Hematopoietic multipotent progenitor cell treated with erythropoietin and hydrocortisone succinate and interleukin-3 and kit ligand, for 4 days (in vitro differentiated cells): ENCODE measurements at places on chromosomes 6 and 20.

GRCh38 chr20:60787276-60787675, 464.8 kb upstream of the CDH4 start:
- no peak for DNase-seq

- DNase-seq: no peak
These were observed 128.4 kb downstream of the SYCP2 start for GRCh38 chr20:59804871-59805665.

- no peak for DNase-seq
These were observed 350.8 kb upstream of the RSPO3 start for GRCh38 chr6:126767711-126768110.

DNA sequence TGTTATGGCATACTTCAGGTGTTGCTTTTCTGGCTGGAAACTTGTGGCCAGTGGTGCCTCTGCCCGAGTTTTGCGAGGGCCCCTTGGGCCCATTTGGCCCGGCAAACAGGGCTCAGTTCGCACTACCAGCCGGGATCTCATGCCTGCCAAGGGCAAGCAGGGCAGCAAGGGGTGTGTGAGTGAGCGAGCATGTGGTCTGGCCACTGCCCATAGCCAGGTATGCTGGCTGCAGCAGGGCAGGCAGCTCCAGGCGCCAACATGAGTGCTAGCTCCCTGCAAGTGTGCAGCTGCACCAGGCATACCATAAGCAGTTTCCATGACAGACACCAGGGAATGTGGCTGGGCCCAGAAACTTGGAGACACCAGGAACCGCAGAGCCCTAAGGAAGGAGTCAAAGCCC, 389.5 kb downstream of the NKAIN2 start:
- no peak for DNase-seq

GRCh38 chr6:166777096-166777630, 150.1 kb upstream of the RPS6KA2 start:
- DNase-seq: no peak

GRCh38 chr6:36378243-36378920, 9.1 kb downstream of the ETV7 start:
- DNase-seq: no peak

- no peak for DNase-seq
These were observed at the start of gene SMIM28 for GRCh38 chr6:138377844-138378243. Gene SMIM28, plus strand, starts transcription at chr6:138377905. Its CDS starts 168 bp downstream, at chr6:138378073.

DNA sequence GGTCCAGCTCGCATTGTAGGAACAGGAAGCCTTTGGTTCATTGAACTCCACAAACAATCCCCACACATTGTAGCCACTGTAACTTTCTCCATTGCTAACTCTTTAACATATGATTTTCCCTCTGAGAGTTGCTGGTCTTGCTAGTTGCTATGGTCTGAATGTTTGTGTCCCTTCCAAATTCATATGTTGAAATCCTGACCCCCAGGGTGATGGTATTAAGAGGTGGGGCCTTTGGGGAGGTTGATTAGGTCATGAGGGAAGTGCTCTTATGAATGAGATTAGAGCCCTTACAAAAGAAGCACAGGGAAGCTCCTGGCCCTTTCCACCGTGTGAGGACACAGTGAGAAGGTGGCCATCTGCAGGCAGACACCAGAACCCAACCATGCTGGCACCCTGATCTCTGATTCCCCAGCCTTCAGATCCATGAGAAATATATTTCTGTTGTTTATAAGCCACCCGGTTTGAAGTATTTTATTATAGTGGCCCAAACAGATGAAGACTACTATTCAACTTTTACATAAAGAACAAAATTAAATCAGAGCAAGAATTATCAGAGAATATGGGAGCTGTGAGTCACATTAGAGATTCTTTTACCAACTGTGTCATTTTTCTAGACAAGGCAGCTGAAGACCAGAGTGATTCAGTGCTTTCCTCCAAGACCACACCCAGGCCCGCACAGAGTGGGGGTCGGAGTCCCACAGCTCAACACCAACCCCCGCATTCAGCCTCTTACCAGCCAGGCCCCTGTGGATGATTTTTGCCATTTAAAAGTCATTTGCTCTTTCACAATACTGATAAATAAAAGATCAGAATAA, 143.0 kb downstream of the SAMD5 start:
- peak; percentile 1 for DNase-seq
